ENCODE measurements at places on chromosomes 13 and 19.
A peak's percentile ranks its signal among the peaks of the same experiment; 100 is the strongest.

DNA sequence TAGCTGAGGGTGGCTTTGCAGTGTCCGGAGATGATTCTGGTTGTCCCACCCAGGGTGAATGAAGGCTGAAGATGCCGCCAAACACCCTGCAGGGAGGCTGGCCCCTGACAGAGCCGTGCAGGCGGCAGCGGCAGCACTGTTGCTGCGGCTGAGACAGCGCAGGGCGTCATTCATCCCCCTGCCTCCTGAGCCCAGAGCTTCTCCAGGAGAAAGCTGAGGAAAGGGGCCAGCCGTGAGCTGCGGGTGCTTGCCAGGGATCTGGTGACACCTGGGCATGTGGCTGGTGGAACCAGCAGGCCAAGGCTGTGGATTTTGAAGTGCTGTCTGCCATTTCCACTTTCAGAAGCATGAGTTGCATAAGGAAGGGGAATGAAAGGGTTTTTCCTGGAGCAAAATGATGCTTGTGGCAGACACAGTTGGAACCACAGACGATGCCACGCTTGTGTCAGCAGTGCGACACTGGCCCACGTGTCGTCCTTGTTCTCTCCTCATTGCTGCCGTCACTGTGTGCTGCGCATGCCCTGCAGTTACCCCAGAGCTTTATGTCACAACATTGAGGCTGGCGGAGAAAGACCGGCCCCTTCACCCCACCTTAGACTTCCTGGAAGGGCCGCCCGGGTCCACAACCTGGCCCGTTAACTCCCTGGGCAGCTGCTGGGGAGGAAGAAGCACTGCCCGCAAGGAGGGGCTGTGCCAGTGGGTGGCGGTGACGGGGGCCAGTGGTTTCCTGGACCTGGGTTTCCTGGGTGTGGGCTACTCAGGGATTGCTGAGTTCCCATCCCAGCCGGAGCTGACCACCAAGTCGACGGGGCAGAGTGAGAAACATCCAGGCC is 22.7 kb downstream of the TFDP1 start:
- H3K27me3 ChIP-seq = no peaks in the 10 kb centered on the region
- H3K4me1 ChIP-seq = no peaks in the 10 kb centered on the region
- H3K4me3 ChIP-seq = no peak overlapping the region
- H3K27ac ChIP-seq = no peak overlapping the region
- H3K36me3 ChIP-seq = peaks cover 96% of the 10 kb centered on the region

- peaks cover 20% of the 10 kb centered on the region for H3K4me1 ChIP-seq
- H3K36me3 ChIP-seq = no peaks in the 10 kb centered on the region
- no peak for DNase-seq
- no peaks in the 10 kb centered on the region for H3K27me3 ChIP-seq
- no peak overlapping the region for H3K4me3 ChIP-seq
Measured at GRCh38 chr13:40113643-40114304, 458.3 kb downstream of the COG6 start.

GRCh38 chr19:39197808-39198207 is 1.0 kb downstream of the NCCRP1 start:
- DNase-seq = no peak
- no peak overlapping the region for H3K27ac ChIP-seq
- H3K4me1 ChIP-seq = no peaks in the 10 kb centered on the region
- H3K4me3 ChIP-seq = no peak overlapping the region
- H3K36me3 ChIP-seq = no peaks in the 10 kb centered on the region

GRCh38 chr13:52387721-52388120 is 18.3 kb downstream of the THSD1 start:
- H3K27ac ChIP-seq = no peak overlapping the region
- H3K27me3 ChIP-seq = no peaks in the 10 kb centered on the region
- no peaks in the 10 kb centered on the region for H3K36me3 ChIP-seq
- no peak for DNase-seq
- H3K4me3 ChIP-seq = no peak overlapping the region

GRCh38 chr13:112716841-112717520 is 27.1 kb downstream of the ATP11A start:
- H3K27ac ChIP-seq = no peak overlapping the region
- no peaks in the 10 kb centered on the region for H3K36me3 ChIP-seq

DNA sequence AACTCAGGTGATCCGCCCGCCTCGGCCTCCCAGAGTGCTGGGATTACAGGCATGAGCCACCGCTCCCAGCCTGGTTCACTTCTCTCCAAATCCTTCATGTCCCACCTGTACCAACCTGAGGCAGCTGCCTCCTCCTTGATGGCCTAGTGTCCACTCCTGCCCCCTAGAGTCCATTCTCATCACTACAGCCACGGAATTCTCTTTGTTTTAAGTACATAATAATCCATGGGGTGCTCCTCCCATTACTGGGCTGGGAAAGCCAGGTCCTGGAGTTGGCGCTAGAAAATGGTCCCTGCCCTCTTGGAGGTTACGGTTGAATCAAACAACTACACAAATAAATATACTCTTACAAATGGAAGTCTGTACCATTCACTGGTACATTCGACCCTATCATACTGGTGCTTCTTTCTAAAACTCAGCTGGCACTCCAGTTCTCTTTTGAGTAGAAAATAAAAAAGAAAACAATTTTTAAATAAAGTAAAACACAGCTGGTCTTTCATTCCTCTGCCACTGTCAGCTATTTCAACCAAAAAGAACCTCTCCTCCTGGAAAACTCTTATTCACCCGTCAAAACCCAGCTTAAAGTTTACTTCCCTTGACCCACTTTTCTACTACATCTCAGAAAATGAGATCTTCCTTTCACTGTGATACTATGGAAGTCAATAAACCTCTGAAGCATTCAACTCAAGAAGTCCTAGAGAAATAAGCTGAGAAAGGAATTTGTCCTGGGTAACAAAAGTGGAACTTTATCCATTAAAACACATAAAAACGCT is 22.4 kb upstream of the ARHGEF18 start:
- H3K4me1 ChIP-seq = no peaks in the 10 kb centered on the region
- H3K36me3 ChIP-seq = no peaks in the 10 kb centered on the region
- no peak overlapping the region for H3K4me3 ChIP-seq
- no peak for DNase-seq

DNA sequence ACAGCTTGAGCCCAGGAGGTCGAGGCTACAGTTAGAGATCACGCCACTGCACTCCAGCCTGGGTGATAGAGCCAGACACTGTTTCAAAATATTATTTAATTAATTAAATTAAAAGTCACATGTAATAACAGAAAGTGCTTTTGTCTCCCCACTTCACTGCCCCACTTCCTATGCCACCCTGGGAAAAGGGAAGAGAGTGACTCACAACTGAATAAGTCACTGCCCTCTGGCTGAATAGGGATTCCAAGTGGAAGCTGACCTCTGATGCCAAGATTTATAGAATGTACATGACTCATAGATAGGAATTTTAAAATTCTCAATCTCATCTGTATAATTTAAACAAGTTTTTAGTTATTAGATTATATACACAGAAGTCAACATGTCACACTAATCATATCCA is 22.2 kb upstream of the ERVV-1 start:
- H3K4me1 ChIP-seq = peaks cover 18% of the 10 kb centered on the region
- no peaks in the 10 kb centered on the region for H3K36me3 ChIP-seq
- DNase-seq = peak; percentile 71
- no peaks in the 10 kb centered on the region for H3K27me3 ChIP-seq

DNA sequence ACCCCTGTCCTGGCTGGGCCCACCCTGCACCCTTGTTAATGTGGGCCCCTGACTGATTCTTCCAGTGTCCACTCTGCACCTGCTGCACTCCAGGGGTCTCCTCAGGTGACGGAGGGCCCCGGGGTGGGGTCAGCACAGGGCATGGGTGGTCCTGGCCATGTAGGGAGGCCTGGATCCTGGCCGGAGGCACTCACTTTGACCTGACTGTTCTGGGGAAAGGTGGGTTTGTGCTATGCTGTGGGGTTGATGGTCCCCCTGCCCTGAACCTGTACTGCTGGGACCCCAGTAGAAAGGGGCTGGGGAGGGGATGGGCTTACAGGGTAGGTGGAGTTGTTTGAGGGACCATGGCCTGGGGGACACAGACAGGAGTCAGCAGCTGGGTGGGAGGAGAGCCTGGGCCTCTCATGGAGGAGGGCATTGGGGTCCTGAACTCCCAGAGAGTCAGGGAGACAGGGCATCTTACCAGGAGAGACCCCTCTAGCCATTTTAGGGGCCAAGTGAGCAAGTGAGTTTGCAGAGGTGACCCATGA is 25.8 kb upstream of the CEACAM1 start:
- H3K36me3 ChIP-seq = no peaks in the 10 kb centered on the region
- H3K27me3 ChIP-seq = 0 out of 2 replicates have a peak, but pooled peaks cover 5% of the 10 kb centered on the region
- DNase-seq = no peak
- H3K4me3 ChIP-seq = no peak overlapping the region
- no peak overlapping the region for H3K27ac ChIP-seq
- H3K4me1 ChIP-seq = no peaks in the 10 kb centered on the region

GRCh38 chr13:21242236-21242635 is 65.8 kb downstream of the MRPL57 start:
- H3K4me1 ChIP-seq = no peaks in the 10 kb centered on the region
- H3K36me3 ChIP-seq = no peaks in the 10 kb centered on the region
- no peaks in the 10 kb centered on the region for H3K27me3 ChIP-seq
- no peak for DNase-seq
- no peak overlapping the region for H3K4me3 ChIP-seq
- no peak overlapping the region for H3K27ac ChIP-seq

GRCh38 chr13:75813323-75813722 is 177.2 kb downstream of the LMO7 start:
- no peaks in the 10 kb centered on the region for H3K4me1 ChIP-seq
- no peaks in the 10 kb centered on the region for H3K27me3 ChIP-seq
- H3K4me3 ChIP-seq = no peak overlapping the region
- no peak overlapping the region for H3K27ac ChIP-seq

DNA sequence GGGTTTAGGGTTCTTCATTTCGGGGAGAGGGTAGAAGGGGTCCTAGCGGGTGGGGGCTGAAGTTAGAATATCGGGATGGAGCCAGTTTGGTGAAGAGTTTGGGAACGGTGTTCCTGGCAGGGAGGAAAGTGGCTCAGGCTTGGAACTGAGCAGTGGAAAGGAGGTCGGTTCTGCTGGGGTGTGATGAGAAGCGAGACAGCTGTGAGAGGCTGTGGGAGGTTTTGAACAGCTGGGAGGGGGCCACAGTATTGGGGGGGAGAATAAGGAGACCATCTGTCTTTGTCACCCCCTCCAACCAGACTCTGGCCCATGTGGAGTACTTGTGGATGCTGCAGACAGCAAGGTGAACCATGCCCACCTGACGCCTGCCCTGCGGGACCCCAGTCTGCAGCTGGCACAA is 1.0 kb upstream of the TM6SF2 start:
- peaks cover 32% of the 10 kb centered on the region for H3K36me3 ChIP-seq
- H3K4me1 ChIP-seq = peaks cover 8% of the 10 kb centered on the region
- DNase-seq = no peak
- H3K4me3 ChIP-seq = no peak overlapping the region
- H3K27me3 ChIP-seq = no peaks in the 10 kb centered on the region

All from SJSA1 (cell line).